Lower lobe of right lung (tissue), 2 donors: ENCODE measurements at places on chromosomes 1 and 21. TPM values are rescaled to one million over a fixed set of nuclear protein-coding genes. Genes with fewer than 3 reads are reported as not detected.

The FBXO2 gene
- total RNA-seq = 13.4 TPM

The TBX19 gene
- 3.1 TPM for total RNA-seq

DNA sequence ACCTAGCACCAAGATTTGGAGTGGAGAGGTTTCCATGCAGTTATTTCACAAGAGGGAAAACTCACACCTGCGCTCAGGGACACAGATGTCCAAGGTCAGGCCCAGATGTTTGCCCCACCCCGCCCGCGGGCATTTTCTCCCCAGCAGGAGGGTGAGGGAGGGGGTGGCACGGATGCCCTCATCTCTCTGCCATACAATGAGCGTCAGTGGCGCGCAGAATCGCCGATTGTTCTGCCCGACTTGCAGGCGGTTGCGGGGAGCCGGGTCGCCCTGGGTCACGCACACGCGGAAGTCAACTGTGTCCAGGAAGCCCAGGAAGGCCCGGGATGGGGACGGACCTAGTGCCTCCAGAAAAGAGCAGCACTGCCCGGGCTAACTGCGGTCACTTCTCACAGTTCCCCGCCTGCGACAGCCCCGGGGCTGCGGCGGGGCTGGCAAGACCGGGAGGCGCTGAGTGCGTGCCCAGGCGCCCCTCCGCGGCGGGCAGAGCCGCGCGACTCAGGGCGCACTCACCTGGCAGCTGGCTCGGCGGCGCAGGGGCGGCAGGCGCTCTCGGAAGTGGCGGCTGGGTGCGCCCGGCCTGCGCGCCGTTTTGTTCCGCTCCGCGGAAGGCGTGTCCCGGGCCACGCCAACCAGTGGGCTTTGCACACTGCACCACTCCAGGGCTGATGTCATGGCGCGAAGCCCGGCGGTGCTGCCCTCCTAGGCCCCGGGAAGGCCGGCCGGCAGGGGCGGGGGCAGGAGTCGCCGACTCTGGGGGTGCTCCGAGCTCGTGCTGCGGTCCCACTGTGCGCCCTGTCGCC, at the start of gene CSRP1:
Gene CSRP1, minus strand, starts transcription at position 567 of the 803 bp plus-strand sequence. CDS start 10,820 bp downstream, outside the sequence.
- peak within 1 kb of the TSS; percentile 97 for H3K27ac ChIP-seq
- no peaks in the 10 kb centered on the region for H3K27me3 ChIP-seq
- peak within 1 kb of the TSS; percentile 79 for H3K4me3 ChIP-seq
- H3K4me1 ChIP-seq = peaks cover 73% of the 10 kb centered on the region

GRCh38 chr1:45485949-45486348, 5.0 kb downstream of the TESK2 start:
- DNase-seq = no peak
- no peak overlapping the region for H3K4me3 ChIP-seq
- no peaks in the 10 kb centered on the region for H3K27me3 ChIP-seq
- peaks cover 13% of the 10 kb centered on the region for H3K4me1 ChIP-seq
- H3K27ac ChIP-seq = no peak overlapping the region
- no peaks in the 10 kb centered on the region for H3K36me3 ChIP-seq

- no peak overlapping the region for H3K27ac ChIP-seq
- no peaks in the 10 kb centered on the region for H3K4me1 ChIP-seq
- no peaks in the 10 kb centered on the region for H3K36me3 ChIP-seq
- H3K4me3 ChIP-seq = no peak overlapping the region
- no peaks in the 10 kb centered on the region for H3K27me3 ChIP-seq
Observed at GRCh38 chr1:216793303-216793702, 70.1 kb upstream of the ESRRG start.

DNA sequence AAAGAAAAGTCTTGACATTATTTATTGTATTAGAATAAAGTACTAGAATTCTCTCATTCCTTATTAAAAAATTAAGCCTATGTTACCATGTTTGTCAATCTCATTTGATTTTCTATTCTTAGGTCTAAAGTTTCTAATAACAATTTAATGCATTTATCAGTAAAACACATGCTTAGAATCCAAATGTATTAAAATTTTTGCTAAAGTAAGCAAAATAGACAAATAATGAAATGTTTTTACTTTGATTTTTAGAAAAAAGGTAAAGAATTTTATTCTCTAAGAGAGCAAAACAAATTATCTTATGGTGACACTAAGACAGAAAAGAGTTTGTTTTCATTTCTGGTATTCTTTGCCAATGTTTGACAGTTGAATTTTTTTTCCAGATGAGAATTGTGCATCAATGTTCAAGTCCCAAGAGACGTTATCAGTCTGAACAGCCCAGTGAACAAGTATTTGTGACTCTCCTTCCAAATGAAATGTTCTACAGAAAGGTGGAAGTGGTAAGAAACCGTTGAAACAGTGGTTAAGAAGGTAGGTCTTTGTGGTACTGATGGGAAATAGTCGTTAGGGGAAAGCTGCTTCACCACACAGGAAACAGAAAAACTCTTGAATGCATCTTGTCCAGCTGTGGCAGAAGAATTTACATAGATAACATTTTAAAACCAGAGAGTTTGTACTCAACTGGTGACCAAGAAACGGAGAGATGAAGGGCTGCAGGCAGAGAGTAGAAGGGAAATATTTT, 402.5 kb downstream of the PTPRC start:
- H3K27me3 ChIP-seq = no peaks in the 10 kb centered on the region
- no peak overlapping the region for H3K4me3 ChIP-seq
- H3K36me3 ChIP-seq = no peaks in the 10 kb centered on the region
- no peak overlapping the region for H3K27ac ChIP-seq

The PLA2G2A gene
- total RNA-seq = 181 TPM

GRCh38 chr1:90144820-90145219, 149.9 kb downstream of the ZNF326 start:
- no peaks in the 10 kb centered on the region for H3K4me1 ChIP-seq
- H3K4me3 ChIP-seq = no peak overlapping the region
- no peak for DNase-seq
- H3K27me3 ChIP-seq = no peaks in the 10 kb centered on the region

DNA sequence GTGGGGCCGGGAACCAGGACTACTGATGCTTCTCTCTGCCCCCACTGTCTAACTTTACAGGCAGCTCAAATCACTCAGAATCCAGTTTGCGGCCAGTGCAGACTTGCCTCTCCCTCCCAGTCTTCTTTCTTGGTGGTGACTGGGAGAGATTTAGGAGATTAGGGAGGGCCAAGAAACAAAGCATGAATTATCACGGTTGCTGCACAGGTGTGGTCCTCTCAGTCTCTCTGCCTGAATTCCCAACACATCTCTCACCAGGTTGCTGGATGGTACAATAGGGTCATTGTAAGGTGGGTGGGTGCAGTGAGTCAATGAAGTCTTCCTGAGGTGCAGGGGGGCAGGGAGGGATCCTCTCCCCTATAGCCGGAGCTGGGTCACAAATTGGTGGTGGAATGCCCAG, 12.6 kb downstream of the S100A11 start:
- no peak overlapping the region for H3K4me3 ChIP-seq
- no peak for DNase-seq
- H3K36me3 ChIP-seq = no peaks in the 10 kb centered on the region

DNA sequence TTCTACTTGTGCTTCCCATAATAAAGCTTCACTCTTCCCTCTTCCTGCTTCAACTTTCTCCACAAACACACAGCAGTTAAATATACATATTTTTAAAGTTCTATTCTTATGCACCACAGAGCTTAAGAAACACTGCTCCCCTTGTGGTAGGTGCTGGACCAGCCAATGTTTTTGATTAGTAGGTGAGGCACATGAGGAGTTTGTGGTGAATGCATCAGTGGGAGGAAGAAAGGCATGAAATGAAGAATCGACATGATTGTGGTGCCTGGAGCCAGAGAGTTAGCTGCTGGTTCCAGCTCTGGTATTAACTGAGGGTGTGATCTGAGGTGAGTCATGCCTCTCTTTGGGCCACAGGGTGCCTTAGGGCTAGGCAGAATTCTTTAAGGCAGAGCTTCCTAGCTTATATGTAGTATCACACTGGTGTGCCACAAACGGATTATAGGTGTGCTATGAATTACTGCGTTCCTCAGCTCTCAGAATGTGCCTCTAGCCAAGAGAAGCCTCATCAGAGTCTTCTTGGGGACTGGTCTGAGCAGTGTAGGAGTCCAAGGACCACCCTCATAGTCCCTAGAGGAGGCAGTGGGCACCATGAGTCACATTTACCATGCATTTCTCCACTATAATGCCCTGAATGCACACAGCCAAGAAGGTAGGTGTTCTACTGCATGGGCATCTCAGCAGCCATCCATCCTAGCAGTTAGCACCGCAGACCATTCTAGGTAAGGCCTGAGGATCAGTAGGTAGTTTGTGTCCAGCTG, 97.4 kb upstream of the SGIP1 start:
- H3K27me3 ChIP-seq = no peaks in the 10 kb centered on the region
- DNase-seq = no peak
- H3K4me3 ChIP-seq = no peak overlapping the region
- H3K27ac ChIP-seq = no peak overlapping the region
- H3K36me3 ChIP-seq = no peaks in the 10 kb centered on the region

DNA sequence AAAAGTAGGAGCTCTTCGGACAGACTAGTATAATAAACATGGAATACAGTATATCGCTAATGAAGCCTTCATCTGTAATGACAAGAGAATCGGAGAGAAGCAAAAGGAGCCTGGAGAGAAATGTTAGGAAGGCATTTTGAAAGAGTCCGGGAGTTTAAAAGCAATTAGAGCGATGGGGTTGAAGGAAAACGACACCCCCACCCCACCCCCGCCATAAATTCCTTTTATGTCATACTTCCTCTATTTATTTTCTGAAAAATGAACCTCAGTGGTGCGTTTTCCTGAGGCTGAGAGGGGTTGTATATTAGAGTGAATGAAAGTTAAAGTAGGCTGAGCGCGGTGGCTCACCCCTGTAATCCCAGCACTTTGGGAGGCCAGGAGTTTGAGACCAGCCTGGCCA, 635 bp upstream of the APH1A start:
- peak overlapping the region; percentile 92 for H3K27ac ChIP-seq
- peaks cover 29% of the 10 kb centered on the region for H3K36me3 ChIP-seq
- H3K4me1 ChIP-seq = peaks cover 33% of the 10 kb centered on the region
- no peak for DNase-seq

The DISC1 gene
- total RNA-seq = 13.6 TPM

DNA sequence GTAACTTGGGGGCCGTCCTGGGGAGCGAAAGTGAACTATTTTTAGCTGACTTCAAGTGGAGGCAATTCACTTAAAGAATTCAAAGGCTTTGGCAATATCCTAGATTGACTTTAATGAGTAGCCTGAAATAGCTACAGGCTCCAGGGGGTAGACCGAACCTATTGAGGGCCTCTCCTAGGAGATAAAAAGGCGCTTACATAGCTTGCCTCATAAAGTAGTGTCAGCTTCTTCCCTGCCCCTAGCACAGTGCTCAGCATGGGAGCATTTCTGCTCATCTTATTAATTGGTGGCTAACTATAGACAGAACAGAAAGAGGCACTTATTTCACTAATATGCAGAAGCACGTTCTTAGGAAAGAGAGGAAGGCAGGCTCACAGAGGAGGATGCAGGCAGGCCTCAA, 12.3 kb upstream of the CTNNBIP1 start:
- no peaks in the 10 kb centered on the region for H3K36me3 ChIP-seq
- no peak overlapping the region for H3K4me3 ChIP-seq

GRCh38 chr1:170483051-170483450, 48.9 kb upstream of the GORAB start:
- H3K27me3 ChIP-seq = no peaks in the 10 kb centered on the region
- no peaks in the 10 kb centered on the region for H3K36me3 ChIP-seq
- DNase-seq = no peak

The NPR1 gene
- total RNA-seq = 58.8 TPM

The PAQR6 gene
- total RNA-seq = 2.3 TPM

GRCh38 chr21:34980423-34981115, 68.5 kb downstream of the RUNX1 start:
- no peaks in the 10 kb centered on the region for H3K36me3 ChIP-seq
- DNase-seq = no peak
- H3K27me3 ChIP-seq = no peaks in the 10 kb centered on the region
- H3K27ac ChIP-seq = no peak overlapping the region
- H3K4me3 ChIP-seq = no peak overlapping the region
- peaks cover 16% of the 10 kb centered on the region for H3K4me1 ChIP-seq

- H3K36me3 ChIP-seq = no peaks in the 10 kb centered on the region
- H3K27me3 ChIP-seq = no peaks in the 10 kb centered on the region
- no peak overlapping the region for H3K27ac ChIP-seq
Observed at GRCh38 chr1:35316264-35316663, 47.8 kb downstream of the ZMYM4 start.

- H3K4me3 ChIP-seq = no peak overlapping the region
- H3K27me3 ChIP-seq = no peaks in the 10 kb centered on the region
- no peaks in the 10 kb centered on the region for H3K4me1 ChIP-seq
- H3K27ac ChIP-seq = no peak overlapping the region
Observed at GRCh38 chr1:73475316-73475870, 722.6 kb downstream of the LRRIQ3 start.

The NUF2 gene
- total RNA-seq = 0.92 TPM

DNA sequence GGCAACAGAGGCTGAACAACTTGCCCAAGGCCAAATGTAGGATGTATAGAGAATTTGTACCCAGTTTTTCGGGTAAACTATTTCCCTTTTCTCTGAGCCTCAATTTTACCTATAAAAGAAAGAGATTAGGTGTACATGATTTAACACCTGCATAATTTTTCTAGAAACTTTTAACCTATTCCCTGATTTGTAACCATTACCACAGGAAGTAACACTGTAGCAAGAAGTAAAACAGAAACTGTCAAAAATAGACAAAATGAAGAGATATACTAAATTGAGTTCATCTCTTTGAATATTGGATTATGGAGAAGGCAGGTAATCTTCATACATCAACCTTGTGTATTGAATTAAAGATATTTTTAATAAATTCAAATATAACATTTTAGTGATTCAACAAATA, 136.2 kb downstream of the ZC3H11B start:
- no peaks in the 10 kb centered on the region for H3K4me1 ChIP-seq
- no peaks in the 10 kb centered on the region for H3K27me3 ChIP-seq
- H3K27ac ChIP-seq = no peak overlapping the region
- no peak overlapping the region for H3K4me3 ChIP-seq

DNA sequence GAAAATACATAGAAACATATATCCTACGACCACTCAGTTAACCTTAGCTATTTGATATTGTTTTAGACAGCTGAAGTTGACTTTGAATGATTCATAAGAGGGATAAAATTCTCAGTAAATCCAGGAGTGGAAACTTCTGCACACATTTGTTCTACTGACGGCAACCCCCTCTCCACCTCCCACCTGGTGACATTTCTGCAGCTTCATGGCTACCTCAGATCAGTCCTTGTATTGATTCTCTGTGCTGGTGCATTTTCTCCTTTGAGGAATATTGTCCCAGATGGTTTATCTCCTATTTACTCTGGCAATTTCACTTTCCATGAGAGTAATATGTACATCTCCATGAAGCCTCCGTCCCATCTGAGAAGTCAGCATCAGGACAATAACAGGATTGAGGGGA, 57.7 kb upstream of the COA6 start:
- H3K36me3 ChIP-seq = no peaks in the 10 kb centered on the region
- no peaks in the 10 kb centered on the region for H3K4me1 ChIP-seq
- H3K4me3 ChIP-seq = no peak overlapping the region

DNA sequence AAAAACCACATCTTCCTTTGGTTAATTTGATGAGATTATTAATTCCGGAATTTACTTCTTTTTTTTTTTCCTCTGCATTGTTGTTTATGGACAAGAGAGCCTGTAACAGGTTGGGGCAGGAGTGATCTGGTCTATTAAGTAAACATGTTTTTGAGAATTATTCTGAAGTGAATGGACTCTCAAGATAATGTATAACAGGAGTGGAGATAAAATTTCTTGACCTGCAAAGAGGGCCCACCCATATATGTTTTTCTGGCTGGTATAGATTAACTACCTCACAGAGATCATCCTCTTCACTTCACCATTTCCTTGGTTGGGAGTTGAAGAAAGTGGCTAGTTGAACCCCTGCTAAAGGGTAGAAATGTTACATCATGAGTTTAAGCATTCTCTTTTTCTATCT, 10.7 kb downstream of the DDI2 start:
- no peak for DNase-seq
- H3K27me3 ChIP-seq = no peaks in the 10 kb centered on the region
- peaks cover 61% of the 10 kb centered on the region for H3K36me3 ChIP-seq
